ENCODE measurements at places on chromosomes 13 and 19.

DNA sequence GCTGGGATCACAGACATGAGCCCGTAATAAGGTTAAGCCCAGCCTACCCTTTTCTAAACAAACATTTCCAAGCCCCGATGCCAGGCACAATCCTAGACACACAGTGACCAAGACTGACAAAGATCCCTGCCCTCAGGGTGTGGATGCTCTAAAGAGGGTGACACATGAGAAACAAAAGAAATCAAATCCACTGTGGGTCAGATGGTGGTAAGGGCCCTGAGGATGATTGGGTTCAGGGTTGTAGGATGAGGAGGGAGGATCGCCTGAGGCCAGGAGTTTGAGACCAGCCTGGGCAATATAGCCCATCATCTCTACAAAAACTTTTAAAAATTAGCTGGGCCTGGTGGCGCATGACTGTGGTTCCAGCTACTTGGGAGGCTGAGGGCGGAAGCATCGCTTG is 44.6 kb downstream of the PTPRS start:
- H3K27ac ChIP-seq: no peak overlapping the region
- DNase-seq: no peak
- H3K4me1 ChIP-seq: peaks cover 31% of the 10 kb centered on the region
- H3K27me3 ChIP-seq: no peaks in the 10 kb centered on the region
- no peak overlapping the region for H3K4me3 ChIP-seq
- H3K36me3 ChIP-seq: no peaks in the 10 kb centered on the region

DNA sequence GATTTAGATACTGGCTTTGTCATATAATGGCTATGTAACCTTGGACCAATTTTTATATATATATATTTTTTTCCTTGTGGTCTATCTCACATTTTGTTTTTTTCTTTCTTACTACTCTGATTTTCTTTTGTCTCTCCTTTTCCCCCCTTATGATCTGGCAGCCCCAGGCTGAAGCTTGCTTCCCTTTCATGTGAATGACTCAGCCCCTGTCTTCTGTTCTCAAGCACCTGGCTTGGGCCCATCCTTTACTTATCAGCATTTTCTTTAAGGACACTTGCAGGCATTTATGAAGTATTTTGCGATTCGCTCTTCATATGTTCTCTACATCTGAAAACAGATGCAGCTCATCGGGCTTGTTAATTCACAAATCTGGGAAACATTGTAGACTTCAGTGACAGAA is 163.6 kb downstream of the SPRY2 start:
- no peaks in the 10 kb centered on the region for H3K27me3 ChIP-seq
- no peaks in the 10 kb centered on the region for H3K36me3 ChIP-seq
- no peak overlapping the region for H3K27ac ChIP-seq
- no peak for DNase-seq
- no peak overlapping the region for H3K4me3 ChIP-seq

DNA sequence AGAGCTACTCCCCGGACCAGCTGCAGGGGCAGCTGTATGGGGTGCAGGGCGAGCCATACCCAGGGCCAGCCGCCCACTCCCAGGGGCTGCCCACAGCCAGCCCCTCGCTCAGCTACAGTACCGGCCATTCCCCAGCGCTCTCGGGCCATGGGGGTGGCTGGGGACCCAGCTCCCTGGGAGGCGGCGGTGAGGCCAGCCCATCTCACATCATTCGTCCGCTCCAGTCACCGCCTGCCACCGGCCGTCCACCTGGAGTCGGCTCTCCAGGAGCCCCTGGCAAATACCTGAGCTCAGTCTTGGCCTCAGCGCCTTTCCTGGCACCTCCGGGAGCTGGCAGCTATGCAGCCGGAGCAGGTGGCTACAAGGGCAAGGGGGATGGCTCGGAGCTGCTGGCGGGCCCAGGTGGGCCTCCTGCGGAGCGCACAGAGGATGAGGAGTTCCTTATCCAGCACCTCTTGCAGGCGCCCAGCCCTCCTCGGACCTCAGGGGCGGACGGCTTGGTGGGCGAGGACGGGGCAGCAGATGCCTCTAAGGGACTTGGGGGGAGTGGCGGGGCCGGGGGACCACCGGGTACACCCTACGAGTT is 4.9 kb downstream of the PRR12 start:
- peaks cover 18% of the 10 kb centered on the region for H3K4me1 ChIP-seq
- no peak overlapping the region for H3K4me3 ChIP-seq
- H3K36me3 ChIP-seq: peaks cover 41% of the 10 kb centered on the region
- no peak for DNase-seq
- no peak overlapping the region for H3K27ac ChIP-seq

- H3K27ac ChIP-seq: no peak overlapping the region
- H3K4me3 ChIP-seq: peak overlapping the region; percentile 40
- H3K4me1 ChIP-seq: peaks cover 18% of the 10 kb centered on the region
- H3K27me3 ChIP-seq: no peaks in the 10 kb centered on the region
- DNase-seq: no peak
Measured at GRCh38 chr13:20161275-20161950, 561 bp upstream of the GJA3 start.

GRCh38 chr13:49627831-49628652 is at the start of gene ARL11:
ARL11 (plus strand) TSS chr13:49628507; CDS start chr13:49630448, 1,941 bp downstream.
- peak within 1 kb of the TSS; percentile 21 for H3K4me3 ChIP-seq
- H3K4me1 ChIP-seq: peaks cover 9% of the 10 kb centered on the region
- H3K27ac ChIP-seq: no peak within 1 kb of the TSS

DNA sequence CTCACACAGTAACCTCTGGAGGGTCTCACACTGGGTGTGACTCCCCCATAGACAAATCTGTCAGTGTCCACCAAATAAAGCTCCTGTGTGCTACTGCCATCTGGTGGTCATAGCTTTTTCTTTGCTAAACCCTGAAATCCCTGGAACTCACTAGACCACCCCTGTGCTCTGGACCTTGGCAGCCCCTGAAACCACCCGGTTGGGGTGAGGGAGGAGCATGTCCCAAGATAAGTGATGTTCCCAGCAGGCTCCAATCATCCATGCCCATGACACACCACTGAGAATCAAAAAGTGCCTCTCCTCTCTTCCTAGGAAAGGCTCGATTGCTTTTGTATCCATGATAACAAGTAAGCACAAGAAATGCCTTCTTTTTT is 6.5 kb upstream of the HSD17B14 start:
- no peak overlapping the region for H3K4me3 ChIP-seq
- H3K27ac ChIP-seq: no peak overlapping the region
- H3K27me3 ChIP-seq: no peaks in the 10 kb centered on the region
- no peaks in the 10 kb centered on the region for H3K36me3 ChIP-seq
- no peak for DNase-seq

- H3K4me1 ChIP-seq: no peaks in the 10 kb centered on the region
- DNase-seq: no peak
- no peaks in the 10 kb centered on the region for H3K27me3 ChIP-seq
- H3K36me3 ChIP-seq: no peaks in the 10 kb centered on the region
- H3K4me3 ChIP-seq: no peak overlapping the region
Measured at GRCh38 chr19:28135825-28136224, 1077.1 kb downstream of the UQCRFS1 start.

GRCh38 chr19:1533510-1534150 is 9.8 kb downstream of the PLK5 start:
- H3K4me1 ChIP-seq: peaks cover 2% of the 10 kb centered on the region
- H3K27ac ChIP-seq: no peak overlapping the region
- no peaks in the 10 kb centered on the region for H3K27me3 ChIP-seq
- no peak overlapping the region for H3K4me3 ChIP-seq
- no peak for DNase-seq
- no peaks in the 10 kb centered on the region for H3K36me3 ChIP-seq

- peaks cover 11% of the 10 kb centered on the region for H3K4me1 ChIP-seq
- no peak overlapping the region for H3K4me3 ChIP-seq
- H3K27ac ChIP-seq: no peak overlapping the region
- no peak for DNase-seq
- no peaks in the 10 kb centered on the region for H3K36me3 ChIP-seq
- H3K27me3 ChIP-seq: no peaks in the 10 kb centered on the region
Measured at GRCh38 chr13:50891206-50891605, 18.4 kb upstream of the RNASEH2B start.

- H3K4me3 ChIP-seq: peak overlapping the region; percentile 72
- peak overlapping the region; percentile 69 for H3K27ac ChIP-seq
- H3K4me1 ChIP-seq: peaks cover 33% of the 10 kb centered on the region
- H3K36me3 ChIP-seq: no peaks in the 10 kb centered on the region
- H3K27me3 ChIP-seq: no peaks in the 10 kb centered on the region
- no peak for DNase-seq
Measured at GRCh38 chr19:1438933-1439354, 748 bp downstream of the RPS15 start.

DNA sequence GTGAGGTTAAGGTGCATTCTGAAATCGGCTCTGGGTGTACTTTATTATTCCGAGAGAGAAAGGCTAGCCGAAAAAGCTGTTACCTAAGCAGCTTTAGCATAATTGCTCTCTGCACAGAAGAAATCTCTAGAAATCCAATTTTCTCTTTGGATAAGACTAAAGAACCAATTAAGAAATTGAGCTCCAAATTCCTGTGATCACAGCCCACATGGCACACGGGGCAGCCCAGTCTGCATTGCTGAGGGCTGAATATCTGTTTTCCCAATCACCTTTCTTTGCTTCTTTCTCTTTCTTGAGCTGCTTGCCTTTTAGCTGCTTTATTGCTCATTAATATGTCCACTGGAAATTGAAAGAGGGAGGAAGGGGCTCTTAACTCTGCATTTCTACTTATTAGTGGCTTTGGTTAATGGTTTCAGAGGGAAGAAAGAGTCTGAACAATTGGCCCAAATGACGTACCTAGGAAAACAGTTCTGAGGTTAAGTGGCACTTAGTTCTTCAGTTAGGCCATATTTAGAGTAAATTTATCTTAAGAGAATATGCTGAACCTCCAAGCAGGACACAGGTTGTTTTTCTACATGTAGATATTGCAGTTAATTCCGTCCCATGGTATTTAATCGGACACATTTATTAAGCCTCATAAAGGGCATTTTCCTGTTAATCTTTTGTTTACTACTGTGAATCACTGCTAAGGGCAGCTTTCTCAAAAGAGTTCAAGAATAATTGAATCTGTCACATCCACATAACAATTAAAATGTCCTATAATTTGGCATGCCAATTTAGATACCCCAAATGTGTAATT is 265.7 kb downstream of the ABCC4 start:
- no peaks in the 10 kb centered on the region for H3K27me3 ChIP-seq
- no peak for DNase-seq
- H3K36me3 ChIP-seq: no peaks in the 10 kb centered on the region

DNA sequence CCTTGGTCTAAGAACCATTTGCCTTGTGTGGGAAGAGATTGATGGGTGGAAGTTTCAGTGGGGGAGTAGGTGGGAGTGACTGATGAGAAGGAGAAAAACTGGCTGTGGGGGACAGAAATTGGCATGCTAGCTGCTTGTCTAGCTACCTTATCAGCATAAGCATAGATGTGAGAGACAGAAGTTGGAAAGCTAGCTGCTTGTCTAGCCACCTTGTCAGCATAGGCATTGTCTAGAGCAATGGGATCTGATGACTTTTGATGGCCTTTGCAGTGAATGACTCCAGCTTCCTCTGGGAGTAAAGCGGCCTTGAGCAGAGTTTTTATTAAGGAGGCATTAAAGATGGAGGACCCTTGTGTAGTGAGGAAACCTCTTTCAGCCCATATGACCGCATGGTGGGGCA is 9.9 kb upstream of the NCR1 start:
- H3K36me3 ChIP-seq: no peaks in the 10 kb centered on the region
- H3K27me3 ChIP-seq: no peaks in the 10 kb centered on the region
- DNase-seq: no peak
- no peak overlapping the region for H3K4me3 ChIP-seq

GRCh38 chr13:32845952-32846950 is 170.0 kb upstream of the KL start:
- no peaks in the 10 kb centered on the region for H3K27me3 ChIP-seq
- no peaks in the 10 kb centered on the region for H3K36me3 ChIP-seq
- no peak overlapping the region for H3K4me3 ChIP-seq
- DNase-seq: no peak

DNA sequence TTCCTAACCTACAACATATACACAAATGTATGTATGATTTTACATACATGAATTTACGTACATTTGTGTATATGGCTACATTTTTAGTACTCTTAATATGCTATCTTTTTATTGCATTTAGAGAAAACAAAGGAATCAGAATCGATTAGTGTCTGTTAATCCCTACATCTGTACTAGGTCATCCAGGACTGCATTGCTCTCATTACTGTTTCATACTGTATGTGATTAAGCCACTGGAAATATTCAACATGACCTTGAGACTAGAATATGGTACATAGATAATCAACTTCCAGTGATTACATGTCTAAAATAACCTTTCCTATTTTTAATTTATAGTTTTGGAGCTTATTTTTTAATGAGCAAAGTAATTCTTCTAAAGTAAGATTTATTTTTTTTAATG is 5.3 kb upstream of the MAB21L1 start:
- H3K4me1 ChIP-seq: no peaks in the 10 kb centered on the region
- no peak for DNase-seq
- H3K27ac ChIP-seq: no peak overlapping the region
- no peak overlapping the region for H3K4me3 ChIP-seq
- no peaks in the 10 kb centered on the region for H3K36me3 ChIP-seq
- H3K27me3 ChIP-seq: no peaks in the 10 kb centered on the region

GRCh38 chr13:80655778-80656511 is 315.0 kb upstream of the SPRY2 start:
- no peaks in the 10 kb centered on the region for H3K27me3 ChIP-seq
- no peaks in the 10 kb centered on the region for H3K36me3 ChIP-seq
- H3K4me1 ChIP-seq: no peaks in the 10 kb centered on the region

DNA sequence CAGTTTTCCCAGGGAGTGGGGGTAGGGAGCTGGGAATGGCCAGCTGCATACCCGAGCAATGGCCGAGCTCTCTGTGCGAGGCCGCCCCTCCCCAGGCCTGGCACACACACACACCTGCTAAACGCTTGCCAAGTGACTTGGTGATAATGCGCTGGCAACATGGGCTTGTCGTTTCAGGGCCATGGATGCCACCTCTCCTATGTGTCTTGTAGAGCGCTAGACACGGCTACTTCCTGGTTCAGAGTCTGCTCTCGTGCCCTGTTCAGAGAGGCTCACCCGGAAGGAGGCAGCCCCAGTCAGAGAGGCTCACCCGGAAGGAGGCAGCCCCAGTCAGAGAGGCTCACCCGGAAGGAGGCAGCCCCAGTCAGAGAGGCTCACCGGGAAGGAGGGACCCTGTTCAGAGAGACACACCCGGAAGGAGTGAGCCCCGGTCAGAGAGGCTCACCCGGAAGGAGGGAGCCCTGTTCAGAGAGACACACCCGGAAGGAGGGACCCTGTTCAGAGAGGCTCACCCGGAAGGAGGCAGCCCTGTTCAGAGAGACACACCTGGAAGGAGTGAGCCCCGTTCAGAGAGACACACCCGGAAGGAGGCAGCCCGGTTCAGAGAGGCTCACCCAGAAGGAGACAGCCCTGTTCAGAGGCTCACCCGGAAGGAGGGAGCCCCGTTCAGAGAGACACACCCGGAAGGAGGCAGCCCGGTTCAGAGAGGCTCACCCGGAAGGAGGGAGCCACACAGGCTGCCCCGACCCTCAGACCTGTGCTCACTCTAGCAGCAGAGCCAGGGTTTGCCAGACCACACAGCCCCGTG is 4.2 kb downstream of the ADPRHL1 start:
- H3K36me3 ChIP-seq: no peaks in the 10 kb centered on the region
- H3K27ac ChIP-seq: peak overlapping the region; percentile 7
- peak overlapping the region; percentile 36 for H3K4me3 ChIP-seq
- no peaks in the 10 kb centered on the region for H3K27me3 ChIP-seq

GRCh38 chr19:29690842-29691241 is 24.2 kb downstream of the C19orf12 start:
- H3K27me3 ChIP-seq: no peaks in the 10 kb centered on the region
- peaks cover 31% of the 10 kb centered on the region for H3K4me1 ChIP-seq
- H3K4me3 ChIP-seq: no peak overlapping the region
- H3K27ac ChIP-seq: no peak overlapping the region
- no peak for DNase-seq

GRCh38 chr13:18998389-18998788 is 183.2 kb downstream of the TUBA3C start:
- no peak for DNase-seq
- H3K27ac ChIP-seq: no peak overlapping the region
- H3K27me3 ChIP-seq: no peaks in the 10 kb centered on the region
- no peak overlapping the region for H3K4me3 ChIP-seq

- no peaks in the 10 kb centered on the region for H3K27me3 ChIP-seq
- H3K4me3 ChIP-seq: no peak overlapping the region
- DNase-seq: no peak
- H3K36me3 ChIP-seq: no peaks in the 10 kb centered on the region
Measured at GRCh38 chr19:31110336-31110735, 238.9 kb downstream of the TSHZ3 start.
